Skin of body (tissue), 3 donors: ENCODE measurements at places on chromosomes 7 and 10. TPM values are rescaled to one million over a fixed set of nuclear protein-coding genes. Genes with fewer than 3 reads are reported as not detected.

GRCh38 chr10:21925851-21926250, 77.7 kb downstream of the DNAJC1 start:
- DNase-seq = no peak

GRCh38 chr7:36440880-36441279, 51.2 kb downstream of the ANLN start:
- no peak for DNase-seq

The FAM24B gene
- 5.7 TPM for total RNA-seq

The LFNG gene
- total RNA-seq = 27.0 TPM

The NUDT1 gene
- 18.8 TPM for total RNA-seq

- no peak for DNase-seq
Observed at GRCh38 chr7:70434376-70434775, 697.6 kb upstream of the GALNT17 start.

DNA sequence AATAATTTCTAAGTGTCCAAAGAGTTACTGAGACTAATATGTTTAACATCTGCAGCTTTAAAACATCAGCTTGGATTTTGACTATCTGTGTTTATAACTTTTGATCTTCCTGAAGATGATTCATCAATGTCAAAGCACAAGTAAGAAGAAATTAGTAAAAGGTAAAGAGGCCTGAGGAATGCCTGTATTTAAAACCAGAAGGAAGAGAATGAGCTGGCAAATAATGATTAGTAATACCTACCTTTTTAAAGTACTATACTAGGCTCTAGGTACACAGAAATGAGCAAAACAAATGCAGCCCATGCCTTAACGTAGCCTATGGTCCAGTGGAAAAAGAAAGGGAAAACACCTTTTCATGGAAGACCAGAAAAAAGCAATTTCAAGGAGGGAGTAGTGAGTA, 158.0 kb downstream of the KCND2 start:
- DNase-seq = no peak

DNA sequence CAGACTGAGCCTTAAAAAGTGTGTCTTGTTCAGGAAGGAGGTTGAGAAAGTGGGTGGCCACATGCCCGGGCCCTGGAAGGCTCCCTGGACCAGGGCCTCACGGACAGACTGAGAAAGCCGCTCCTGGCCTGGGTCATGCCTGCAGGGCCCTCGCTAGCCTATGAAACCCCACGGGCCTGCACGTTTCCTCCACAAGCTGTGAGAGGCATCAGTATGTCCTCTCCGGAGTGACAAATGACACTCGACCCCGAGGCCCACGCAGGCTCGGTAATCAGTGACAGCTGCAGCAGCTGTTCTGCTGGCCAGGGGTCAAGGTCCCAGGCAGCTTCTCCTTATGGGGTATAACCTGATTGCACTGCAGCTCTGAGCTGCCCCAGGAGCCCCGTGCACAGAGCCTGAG, 47.6 kb downstream of the ASB13 start:
- no peak for DNase-seq

The ICA1 gene
- 14.9 TPM for total RNA-seq

The LDB3 gene
- 25.0 TPM for total RNA-seq

The GPRIN2 gene
- 2.8 TPM for total RNA-seq

The MALRD1 gene
- total RNA-seq = 12.8 TPM

The CALD1 gene
- total RNA-seq = 196 TPM

DNA sequence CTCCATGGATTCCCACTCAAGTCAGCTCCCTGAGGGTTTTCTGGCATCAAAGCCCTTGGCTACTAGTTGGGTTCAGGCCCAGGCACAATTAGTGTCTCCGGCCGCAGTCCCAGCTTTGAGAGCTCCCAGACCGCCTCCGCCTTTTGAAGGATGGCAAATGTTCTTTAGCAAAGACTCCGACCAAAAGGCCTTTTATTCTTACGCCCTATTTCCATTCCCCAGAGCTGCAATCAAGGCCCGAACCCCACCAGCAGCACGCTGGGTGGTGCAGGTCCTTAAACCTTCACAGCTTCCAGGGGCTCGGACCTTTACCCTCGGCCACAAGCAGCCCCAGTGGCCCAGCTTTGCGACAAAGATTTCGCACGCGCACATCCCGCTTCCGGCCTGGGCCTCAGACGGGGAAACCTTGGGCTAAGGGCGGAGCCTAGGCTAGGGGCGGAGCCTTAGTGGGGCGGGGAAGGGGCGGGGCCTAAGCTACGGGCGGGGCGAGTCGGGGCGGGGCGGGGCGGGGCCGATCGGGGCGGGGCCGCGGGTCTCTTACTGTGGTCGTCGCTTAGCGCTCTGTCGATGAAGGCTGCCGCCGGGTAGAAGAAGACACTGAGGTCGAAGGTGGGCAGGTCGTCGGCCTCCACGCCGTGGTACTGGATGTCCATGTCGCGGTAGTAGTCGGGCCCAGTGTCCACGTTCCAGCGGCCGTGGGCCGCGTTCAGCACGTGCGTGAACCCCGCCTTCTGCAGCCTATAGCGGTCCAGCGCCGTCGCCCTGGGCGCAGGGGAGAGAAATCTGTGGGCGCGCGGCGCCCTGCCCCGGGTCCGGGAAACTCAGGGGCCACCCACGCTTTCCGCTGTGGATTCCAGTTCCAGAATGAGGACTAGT, 68.0 kb upstream of the SAMD8 start:
- DNase-seq = no peak

DNA sequence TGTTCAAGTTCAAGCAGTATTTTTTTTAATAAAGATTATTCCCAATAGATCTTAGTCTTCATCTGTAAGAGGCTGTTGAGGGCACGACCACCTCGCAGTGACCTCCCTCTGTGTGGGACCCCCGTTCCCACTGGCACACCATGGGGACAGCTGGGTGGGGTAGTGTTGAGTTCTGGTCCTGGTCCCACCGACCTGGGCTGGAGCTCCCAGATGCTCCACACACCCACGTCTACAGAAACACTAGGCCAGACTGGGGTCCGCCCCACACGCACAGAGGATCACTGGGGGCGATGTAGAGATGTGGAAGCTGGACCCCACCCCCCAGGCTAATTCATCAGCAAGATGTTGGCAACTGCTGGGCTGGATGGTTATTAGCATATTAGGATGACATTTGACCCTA, 623.6 kb downstream of the PTPRN2 start:
- no peak for DNase-seq

- DNase-seq = no peak
Observed at GRCh38 chr7:128812514-128813168, 17.6 kb upstream of the FLNC start.

The SKIDA1 gene
- total RNA-seq = 1.2 TPM

The HOXA5 gene
- 4.7 TPM for total RNA-seq

The MCM10 gene
- 5.8 TPM for total RNA-seq

DNA sequence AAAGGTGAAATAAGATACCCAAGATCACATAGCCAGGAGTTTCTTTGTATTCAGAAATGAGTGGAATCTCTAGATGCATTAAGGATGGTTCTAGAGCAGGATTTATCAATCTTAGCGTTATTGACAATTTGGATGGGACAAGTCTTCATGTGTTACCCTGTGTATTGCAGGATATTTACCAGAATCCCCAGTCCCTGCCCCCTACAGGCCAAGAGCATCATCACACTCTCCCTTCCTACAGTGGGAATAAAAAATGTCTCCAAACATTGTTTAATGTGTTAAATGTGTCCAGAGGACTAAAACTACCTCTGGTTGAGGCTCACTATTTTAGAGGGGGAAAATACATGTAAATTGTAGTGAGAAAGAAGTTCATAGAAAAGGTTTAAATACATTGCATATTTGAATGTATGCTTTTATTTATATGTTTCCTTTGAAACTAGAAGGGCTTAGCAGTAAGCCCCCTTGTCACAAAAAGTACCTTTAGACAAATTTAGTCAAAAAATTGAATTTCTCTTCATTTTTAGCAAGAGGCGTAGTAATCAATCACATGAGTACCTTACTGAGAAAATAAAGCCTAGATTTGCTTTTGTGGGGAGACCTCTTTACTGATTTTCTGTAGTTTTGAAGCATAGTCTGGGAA, 141.2 kb downstream of the MLLT10 start:
- no peak for DNase-seq

The MORN4 gene
- 5.4 TPM for total RNA-seq

GRCh38 chr10:88555190-88555908, 27.8 kb downstream of the RNLS start:
- no peak for DNase-seq

The CH25H gene
- 4.1 TPM for total RNA-seq

DNA sequence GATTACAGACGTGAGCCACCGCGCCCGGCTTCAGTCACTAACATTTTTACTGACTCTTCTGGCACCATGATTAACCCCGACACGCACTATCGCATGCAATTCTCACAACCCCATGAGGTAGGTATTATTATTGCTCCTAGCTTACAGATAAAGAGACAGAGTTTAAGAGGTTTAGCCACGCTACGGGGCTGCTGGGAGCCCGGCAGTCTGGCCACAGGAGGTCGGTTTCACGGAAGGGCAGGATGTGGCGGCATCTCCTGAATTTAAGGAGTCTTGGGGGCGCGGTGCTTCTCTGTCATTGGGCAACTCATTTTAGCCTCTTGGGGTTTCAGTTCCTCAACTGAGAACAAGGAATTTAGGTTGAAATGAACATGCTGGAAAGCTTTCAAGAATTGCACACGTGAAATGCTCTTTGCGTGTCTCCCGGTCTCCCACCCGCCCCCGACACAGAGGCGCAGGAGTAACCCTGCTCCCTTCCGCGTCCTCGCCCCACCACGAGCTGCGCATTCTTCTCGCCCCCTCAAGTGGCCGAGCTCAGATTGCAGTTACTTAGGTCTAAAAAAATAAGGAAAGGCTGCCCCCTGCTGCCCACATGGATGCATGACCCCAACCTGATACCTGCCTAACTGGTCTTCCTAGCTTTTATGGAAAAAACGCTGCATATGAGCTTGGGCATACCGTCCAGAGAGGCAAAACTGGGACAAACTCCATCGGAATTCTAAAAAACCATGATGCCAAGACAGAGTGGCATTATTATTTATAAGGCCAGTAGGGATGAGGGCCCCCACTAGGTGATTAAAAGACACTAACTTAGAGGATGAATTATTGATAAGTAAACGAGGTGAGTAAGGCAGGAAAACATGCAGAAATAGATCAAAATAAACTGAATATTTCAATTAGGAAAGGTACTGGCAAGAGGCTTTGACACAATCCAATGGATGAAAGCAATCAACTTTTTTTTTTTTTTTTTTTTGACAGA, 12.4 kb downstream of the PRSS2 start:
- DNase-seq = peak; percentile 84

The SPDYE9 gene
- 0.10 TPM for total RNA-seq

GRCh38 chr10:76723844-76724243, 913.8 kb downstream of the KCNMA1 start:
- DNase-seq = no peak

DNA sequence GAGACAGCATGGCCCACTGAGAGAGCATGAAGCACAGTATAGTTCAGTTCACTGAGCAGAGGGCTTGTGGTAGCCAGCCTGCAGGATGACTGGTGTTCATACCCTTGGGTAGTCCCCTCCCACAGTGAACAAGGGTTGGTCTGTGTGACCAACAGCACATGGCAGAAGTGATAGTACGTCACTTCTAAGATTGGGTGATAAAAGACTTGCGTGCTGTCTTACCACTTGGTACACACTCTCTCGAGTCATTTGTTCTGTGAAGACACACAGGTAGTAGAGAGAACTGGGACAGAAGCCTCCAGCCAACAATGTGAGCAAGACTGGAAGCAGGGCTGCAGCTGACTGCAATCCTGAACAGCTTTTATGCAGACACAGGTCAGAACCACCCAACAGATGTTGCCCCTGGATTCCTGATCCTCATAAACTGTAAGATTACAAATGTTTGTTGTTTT, 14.6 kb downstream of the EPC1 start:
- no peak for DNase-seq

DNA sequence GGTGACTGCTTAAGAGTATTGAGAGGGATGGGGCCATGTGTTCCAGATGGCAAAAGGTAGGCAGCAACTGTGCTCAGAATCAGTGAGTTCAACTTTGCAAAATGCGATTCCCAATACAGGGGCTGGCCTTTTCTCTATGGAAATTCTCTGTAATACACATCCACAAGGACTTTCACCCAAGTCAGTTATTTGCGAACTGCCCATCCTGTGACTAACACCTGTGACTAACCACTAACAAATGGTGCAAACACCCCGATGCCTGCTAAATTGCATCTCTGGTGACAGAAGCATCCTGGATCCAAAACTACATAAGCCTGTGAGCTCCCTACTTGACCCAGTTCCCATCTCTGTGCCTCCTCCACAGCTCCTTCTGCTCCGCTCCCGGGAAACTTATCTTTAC, 9.0 kb upstream of the CUZD1 start:
- no peak for DNase-seq

DNA sequence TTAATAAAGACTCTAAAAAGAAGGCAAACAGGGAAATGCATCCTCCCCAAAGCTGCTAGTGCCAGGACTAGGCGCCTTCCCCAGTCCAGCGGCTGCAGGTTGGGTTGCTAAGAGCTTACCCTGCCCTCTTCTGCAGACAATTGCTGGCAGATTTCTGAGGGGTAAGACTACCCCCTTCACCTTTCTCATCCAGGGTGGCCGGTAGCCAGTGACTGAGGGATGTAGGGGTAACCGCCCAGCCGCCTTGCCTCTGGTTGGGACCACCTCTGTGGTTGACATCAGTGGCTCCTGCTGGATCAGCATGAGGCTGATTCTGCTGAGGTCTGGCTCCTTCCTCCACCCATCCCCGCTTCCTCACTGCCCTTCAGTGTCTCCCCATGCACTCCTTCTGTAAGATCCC, 71.2 kb downstream of the ADCYAP1R1 start:
- no peak for DNase-seq

DNA sequence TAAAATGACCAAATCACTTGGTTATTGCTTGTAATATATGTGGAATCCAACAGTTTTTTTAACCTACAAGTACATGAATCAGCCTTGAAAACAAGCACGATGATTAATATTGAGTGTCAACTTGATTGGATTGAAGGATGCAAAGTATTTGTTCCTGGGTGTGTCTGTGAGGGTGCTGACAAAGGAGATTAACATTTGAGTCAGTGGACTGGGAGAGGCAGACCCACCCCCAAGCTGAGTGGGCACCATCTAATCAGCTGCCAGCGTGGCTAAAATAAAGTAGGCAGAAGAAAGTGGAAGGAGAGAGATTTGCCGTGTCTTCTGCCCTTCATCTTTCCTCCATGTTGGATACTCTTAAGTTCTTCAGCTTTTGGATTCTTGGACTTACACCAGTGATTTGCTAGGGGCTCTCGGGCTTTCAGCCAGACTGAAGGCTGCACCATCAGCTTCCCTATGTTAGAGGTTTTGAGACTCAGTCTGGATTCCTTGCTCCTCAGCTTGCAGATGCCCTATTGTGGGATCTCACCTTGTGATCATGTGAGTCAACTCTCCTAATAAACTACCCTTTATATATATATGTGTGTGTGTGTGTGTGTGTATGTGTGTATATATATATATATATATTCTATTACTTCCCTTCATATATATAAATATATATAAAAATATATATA, 118.4 kb upstream of the WDR11 start:
- no peak for DNase-seq

The CCDC146 gene
- 18.2 TPM for total RNA-seq

- no peak for DNase-seq
Observed at GRCh38 chr7:754531-755412, 27.7 kb upstream of the PRKAR1B start.

GRCh38 chr10:6819301-6819700, 239.2 kb upstream of the PRKCQ start:
- DNase-seq = no peak

The CASD1 gene
- 37.0 TPM for total RNA-seq

The VWA2 gene
- 19.5 TPM for total RNA-seq

The NKX2-3 gene
- not detected for total RNA-seq

- DNase-seq = no peak
Observed at GRCh38 chr7:30491417-30491816, 12.8 kb upstream of the NOD1 start.
